Renal cortex interstitium (tissue), 15 donors: ENCODE measurements at places on chromosomes 6 and 20.

GRCh38 chr6:13094781-13095425, 233.4 kb downstream of the TBC1D7 start:
- no peak for DNase-seq

DNA sequence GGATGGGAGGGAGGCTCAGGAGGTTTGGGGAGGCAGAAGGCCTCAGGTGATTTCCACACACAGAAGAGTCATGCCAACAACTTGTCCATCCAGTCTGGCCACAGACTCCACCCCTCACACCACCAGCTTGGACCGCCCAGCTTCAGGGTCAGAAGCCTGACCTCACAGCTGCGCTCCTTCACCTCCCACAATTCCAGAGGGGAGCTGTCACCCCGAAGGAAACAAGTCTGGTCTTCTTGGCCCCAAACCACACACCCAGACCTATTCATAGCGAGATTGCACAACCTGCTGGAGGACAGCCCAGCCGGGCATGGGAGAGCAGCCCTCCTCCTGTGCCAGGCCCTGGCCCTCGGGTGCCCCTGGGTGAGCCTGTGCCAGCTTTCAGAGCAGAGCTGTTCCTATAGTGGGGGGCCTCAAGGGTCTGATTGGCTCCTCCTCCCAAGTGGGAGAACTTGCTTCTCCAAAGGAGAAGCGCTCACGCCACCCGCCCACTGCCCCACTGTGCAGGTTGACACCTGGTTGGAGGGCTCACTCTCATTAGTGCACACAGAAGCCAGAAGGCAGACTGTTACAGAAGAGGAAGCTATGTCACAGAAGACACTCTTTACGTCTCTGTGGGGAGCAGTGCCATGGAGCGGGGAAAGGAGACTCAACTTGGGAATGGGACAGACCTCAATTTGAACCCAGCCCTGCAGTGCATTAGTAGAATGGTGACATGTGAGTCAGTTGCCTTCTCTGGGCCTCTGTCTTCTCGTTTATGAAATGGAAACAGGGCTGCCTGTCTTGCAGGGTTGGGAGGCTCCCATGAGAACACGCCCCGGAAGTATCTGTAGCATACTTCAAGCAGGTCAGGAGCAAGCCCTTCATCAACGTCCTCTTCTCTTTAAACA, 128.8 kb downstream of the FOXO3 start:
- DNase-seq, result no peak

GRCh38 chr20:63979557-63980316, at the start of gene SAMD10:
SAMD10 (minus strand) TSS chr20:63979642; CDS start chr20:63979467, 175 bp downstream.
- DNase-seq, result no peak

DNA sequence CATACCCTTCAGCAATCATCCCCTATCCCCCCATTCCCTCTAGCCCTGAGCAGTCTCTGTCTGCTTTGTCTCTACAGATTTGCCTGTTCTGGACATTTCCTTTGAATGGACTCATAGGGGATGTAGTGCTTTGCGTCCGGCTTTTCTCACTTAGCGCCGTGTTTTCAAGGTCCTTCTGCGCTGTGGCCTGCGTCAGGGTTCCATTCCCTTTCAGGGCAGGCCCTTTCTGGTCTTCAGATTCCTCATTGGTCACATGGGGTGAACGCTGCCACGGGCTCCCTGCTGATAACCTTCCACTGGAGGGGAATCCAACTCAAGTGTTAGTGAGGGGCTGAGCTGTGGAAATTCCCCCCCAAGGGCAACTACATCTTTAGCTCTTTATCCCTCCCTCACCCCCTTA, 36.4 kb upstream of the APCDD1L start:
- no peak for DNase-seq

DNA sequence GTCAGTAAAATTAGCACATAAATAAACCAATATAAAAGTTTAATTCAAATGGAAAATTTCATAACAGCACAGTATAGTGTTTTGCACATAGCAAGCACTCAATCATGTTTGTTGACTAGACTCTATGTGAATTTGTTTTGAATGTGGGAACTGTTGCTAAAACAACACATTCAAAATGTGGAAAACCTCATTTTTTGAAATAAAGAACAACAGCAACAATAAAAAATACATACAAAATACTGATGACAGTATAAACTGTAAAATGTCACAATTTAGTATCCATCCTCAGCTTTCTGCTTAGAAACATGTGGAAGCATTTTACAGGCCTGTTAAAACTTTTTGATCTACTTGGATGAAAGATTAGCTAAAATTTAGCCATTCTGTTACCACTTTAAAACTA, 47.4 kb downstream of the HDAC2 start:
- no peak for DNase-seq

GRCh38 chr20:35341366-35342028, 49.3 kb upstream of the FAM83C start:
- no peak for DNase-seq

DNA sequence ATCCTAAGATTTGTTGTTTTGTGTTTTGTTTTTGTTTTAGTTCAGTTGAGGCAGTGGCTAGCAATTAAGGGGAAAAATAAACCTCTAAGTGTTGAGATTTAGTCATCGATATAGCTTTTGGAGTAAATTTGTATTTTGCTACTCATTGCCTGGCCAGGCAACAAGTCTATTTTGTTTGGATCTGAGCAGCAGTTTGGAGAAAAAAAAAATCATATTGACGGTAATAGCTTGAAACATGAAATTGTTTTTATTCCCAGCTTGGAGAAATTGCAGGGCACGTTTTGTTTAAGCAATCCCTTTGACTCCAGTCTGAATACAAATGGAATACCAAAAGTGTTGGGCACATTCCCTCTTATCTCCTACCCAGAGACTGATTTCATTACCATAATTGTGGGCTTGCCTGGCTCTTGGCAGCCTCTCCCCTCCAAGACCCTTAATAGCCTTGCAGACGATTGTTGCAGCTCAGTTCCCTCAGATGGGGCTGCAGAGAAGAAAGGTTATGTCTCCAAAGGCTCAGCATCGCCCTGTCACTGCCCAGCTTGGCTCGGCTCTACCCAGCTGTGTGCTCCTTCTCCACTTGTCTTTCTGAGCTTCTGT, 56.0 kb downstream of the ISM1 start:
- no peak for DNase-seq

DNA sequence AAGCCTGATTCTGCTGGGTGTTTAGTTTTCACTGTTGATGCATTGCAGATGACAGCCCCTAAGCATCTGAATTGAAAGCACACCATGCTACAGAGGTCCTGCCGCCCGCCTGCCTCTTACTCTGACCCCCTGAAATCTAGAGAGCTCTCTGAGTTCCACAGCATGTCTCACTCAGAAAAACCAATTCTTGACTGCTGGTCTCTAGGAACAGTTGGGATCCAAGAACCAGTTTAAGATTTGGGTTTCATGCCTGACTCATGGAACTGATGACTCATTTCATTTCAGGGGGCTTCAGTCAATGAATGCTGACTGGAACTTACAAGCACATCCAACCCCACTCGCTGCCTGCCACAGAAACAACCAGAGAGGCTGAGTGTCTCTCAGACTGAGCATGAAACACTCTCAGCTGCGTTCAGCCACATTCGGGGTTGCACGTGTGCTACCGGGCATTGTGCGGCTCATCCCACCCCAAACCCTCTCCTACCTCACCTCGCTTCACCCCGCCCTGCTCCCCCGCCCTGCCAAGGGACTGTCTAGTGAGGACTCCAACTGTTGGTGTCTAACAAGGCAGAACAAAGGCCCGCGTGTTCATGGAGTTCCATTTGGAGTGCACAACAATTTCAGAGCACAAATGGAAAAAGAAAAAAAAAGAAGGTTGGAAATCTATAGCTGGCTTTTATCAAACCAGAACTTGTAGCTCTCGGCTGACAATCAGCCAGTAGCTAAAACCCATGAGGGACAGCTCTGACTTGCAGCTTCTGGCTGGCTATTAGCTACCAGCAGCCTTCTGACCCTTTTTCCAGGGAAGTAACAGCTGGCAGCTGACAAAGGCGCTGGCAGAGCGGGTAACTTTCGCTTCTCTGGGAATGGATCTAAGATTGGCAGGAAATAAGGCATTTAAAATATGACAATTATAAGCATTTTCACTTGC, 20.0 kb upstream of the TRAF3IP2 start:
- no peak for DNase-seq

- DNase-seq, result no peak
Measured at GRCh38 chr20:43058077-43058476, 131.6 kb downstream of the PTPRT start.

DNA sequence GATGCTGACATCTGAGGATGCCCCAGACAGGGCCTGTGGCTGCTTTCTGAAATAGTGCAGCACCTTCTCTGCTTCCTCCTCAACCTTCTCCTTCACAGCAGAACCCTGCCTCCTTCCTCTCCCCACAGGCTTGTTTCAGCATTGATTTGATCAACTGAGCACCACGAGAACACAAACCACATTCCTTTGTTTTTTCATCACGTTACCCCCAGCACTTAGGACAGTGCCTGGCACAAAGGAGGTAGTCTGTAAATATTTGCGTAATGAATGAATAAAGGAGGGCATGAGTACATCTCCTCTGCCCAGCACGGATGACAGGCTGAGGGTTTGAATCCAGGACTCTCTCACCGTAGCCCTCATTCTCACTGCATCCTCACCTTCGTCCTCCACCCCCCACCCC, 21.3 kb upstream of the WFDC2 start:
- DNase-seq, result no peak

DNA sequence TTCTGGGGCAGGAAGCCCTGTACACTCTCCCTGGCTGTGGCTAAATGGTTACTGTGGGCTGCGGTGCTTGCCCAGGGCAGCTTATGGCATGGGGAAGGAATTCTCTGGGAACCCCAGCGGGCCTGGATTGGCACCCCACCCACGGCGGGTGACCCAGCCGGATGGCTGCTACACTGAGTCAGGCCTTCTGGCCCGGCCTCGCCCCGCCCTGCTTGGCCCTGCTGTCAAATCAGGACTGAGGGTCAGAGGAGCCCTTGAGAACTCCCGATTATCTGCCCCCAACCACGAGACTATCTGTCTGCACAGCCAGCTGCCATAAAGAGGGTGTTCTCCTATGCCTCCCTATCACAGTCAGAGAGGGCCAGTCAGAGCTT, 7.3 kb upstream of the ITPR3 start:
- no peak for DNase-seq

- no peak for DNase-seq
Measured at GRCh38 chr6:34928220-34928619, 39.2 kb downstream of the ANKS1A start.

- no peak for DNase-seq
Measured at GRCh38 chr6:116326181-116326671, 44.5 kb upstream of the DSE start.

- DNase-seq, result no peak
Measured at GRCh38 chr20:62738025-62738881, 29.6 kb downstream of the NTSR1 start.

- DNase-seq, result no peak
Measured at GRCh38 chr6:108763931-108764579, 84.2 kb upstream of the ARMC2 start.

- DNase-seq, result no peak
Measured at GRCh38 chr20:39893003-39893685, 795.9 kb downstream of the MAFB start.

- no peak for DNase-seq
Measured at GRCh38 chr6:8934318-8934717, 499.0 kb upstream of the SLC35B3 start.

GRCh38 chr20:46396052-46396740, 10.2 kb downstream of the ELMO2 start:
- no peak for DNase-seq

DNA sequence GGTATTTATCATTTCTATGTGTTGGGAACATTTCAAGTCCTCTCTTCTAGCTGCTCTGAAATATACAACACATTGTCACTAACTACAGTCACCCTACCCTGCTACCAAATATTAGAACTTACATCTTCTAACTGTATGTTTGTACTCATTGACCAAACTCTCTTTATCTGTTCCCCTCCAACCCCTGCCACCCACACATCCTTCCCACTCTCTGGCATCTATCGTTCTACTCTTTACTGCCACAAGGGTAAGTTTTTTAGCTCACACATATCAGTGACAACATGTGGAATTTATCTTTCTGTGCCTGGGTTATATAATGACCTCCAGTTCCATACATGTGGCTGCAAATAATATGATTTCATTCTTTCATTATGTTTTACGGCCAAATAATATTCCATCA, 171.9 kb downstream of the GMDS start:
- DNase-seq, result no peak

DNA sequence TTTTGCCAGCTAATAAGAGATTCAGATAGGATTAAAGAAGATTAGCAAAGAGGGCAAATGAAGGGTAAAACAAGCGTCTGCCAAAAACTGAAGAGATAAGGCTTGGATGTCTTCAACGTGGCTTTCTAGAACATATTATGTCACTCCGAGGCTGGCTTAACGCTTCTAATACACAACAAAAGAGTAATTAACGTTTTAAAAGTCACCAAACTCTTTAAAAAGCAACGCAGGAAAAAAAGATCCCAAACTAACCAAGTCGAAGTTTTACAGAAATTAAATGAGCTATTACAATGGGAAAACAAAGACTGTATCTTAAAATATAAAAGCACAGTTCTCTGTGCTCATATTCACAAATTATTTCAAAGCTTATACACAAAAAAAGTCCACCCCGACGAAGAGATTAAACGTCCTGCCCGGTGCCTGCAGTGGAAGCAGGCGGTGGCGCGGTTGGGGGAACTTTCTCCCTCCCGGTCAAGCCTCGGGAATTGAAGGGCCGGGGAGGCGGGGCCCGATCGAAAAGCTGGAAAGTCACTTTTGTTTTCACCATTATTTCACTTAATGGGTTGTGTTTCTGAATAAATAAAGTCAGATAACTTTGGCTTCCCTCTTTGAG, 1.2 kb downstream of the MAK start:
- DNase-seq, result no peak

GRCh38 chr20:62707921-62708521, 615 bp upstream of the NTSR1 start:
- DNase-seq, result no peak

GRCh38 chr6:168326294-168327261, 7.0 kb upstream of the DACT2 start:
- no peak for DNase-seq

- no peak for DNase-seq
Measured at GRCh38 chr20:53757472-53757913, 163.9 kb upstream of the ZNF217 start.

DNA sequence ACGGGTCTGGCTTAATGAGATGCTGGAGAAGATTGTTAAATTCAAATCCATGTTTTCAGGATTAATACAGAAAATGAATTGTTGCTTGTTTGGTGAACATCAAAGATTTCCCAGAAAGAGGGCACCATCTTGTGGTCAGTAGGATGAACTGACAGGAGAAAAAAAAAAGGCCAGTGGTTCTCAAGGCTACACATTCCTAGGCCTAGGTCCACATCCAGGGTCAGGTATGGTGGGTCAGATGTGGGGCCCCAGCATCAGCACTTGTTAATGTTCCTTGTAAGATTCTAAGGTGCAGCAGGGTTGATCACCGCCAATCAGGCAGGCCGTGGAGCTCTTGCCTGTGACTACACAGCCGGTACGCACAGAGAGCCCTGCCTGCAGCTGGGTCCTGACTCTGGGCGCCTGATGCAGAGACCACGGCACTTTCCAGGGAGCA, 34.0 kb upstream of the FOXO3 start:
- no peak for DNase-seq

DNA sequence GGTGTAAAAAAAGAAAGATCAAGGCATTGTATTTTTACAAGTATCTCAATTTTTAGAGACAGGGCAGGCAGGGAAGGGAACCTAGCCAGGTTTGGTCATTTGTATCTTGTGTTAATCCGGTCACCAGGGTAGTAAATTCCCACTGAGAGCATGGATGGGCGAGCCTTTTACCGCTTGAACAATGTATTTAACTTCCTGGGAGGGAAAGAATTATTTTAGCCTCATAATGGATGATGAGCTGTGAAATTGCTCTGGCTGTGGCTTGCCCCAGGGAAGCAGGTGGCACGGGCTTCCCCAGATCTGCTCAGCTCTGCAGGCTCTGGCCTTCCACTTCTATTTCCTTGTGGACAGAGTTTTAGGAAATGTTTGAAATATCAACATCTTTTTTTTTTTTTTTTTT, 72.9 kb downstream of the TOX2 start:
- no peak for DNase-seq
